Ascending aorta (tissue), 2 donors: ENCODE measurements at places on chromosomes 12 and 14. TPM values are rescaled to one million over a fixed set of nuclear protein-coding genes. Genes with fewer than 3 reads are reported as not detected.

HPD gene
- 0.96 TPM for total RNA-seq

SLC2A13 gene
- total RNA-seq, result 23.5 TPM

TRIM9 gene
- 4.2 TPM for total RNA-seq

GRCh38 chr12:26244503-26244902, 49.1 kb downstream of the SSPN start:
- no peaks in the 10 kb centered on the region for H3K27me3 ChIP-seq
- no peak for DNase-seq
- no peaks in the 10 kb centered on the region for H3K36me3 ChIP-seq

CIT gene
- total RNA-seq, result 1.2 TPM

BLTP3B gene
- 18.8 TPM for total RNA-seq

FAM90A1 gene
- total RNA-seq, result not detected

- no peak overlapping the region for H3K27ac ChIP-seq
- DNase-seq, result no peak
- no peaks in the 10 kb centered on the region for H3K36me3 ChIP-seq
Observed at GRCh38 chr12:80277732-80278131, 166.3 kb upstream of the PTPRQ start.

DNA sequence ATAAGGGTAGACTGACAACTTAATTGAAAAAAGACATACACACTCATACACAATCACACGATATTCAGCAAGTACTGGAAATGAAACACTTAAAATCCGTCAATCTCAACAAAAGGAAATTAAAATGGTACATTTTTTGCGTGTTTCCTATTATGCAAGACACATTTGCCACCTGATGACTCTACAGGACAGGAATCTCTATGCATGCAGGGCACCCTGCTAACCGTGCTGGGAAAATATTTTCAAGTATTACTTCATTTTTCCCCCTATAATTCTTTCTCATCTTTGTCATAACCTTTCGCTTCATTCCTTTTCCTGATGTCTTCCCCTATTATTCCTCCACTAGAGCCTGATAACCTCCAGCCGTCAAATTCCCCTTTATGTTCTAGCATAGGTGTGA, 150.2 kb downstream of the TMEM132D start:
- no peaks in the 10 kb centered on the region for H3K27me3 ChIP-seq
- H3K36me3 ChIP-seq, result no peaks in the 10 kb centered on the region
- no peak overlapping the region for H3K4me3 ChIP-seq
- H3K27ac ChIP-seq, result no peak overlapping the region

DNA sequence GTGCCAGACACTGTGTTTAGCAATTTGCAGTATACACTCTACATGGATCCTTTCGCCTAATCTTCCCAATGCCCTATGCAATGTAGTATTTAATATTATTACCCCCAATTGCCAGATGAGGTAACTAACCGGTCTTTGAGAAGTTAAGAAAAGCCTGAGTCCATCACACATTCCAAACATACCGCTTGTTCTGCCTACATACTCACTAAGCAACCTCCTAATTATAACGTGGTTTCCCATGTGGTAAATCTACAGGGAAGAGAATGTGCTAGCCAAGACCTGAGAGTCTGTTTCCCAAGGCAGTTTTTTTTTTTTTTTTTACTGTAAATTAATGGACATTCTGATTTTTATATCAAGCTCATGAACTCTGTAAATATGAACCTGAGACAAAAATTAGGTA, 37.2 kb downstream of the ATP2B1 start:
- no peaks in the 10 kb centered on the region for H3K27me3 ChIP-seq
- H3K36me3 ChIP-seq, result no peaks in the 10 kb centered on the region
- DNase-seq, result no peak
- no peak overlapping the region for H3K27ac ChIP-seq
- no peaks in the 10 kb centered on the region for H3K4me1 ChIP-seq

OTOGL gene
- not detected for total RNA-seq

ACTN1 gene
- total RNA-seq, result 814 TPM

- no peak overlapping the region for H3K27ac ChIP-seq
- no peak overlapping the region for H3K4me3 ChIP-seq
Observed at GRCh38 chr14:92348154-92348553, 25.2 kb downstream of the SLC24A4 start.

DNA sequence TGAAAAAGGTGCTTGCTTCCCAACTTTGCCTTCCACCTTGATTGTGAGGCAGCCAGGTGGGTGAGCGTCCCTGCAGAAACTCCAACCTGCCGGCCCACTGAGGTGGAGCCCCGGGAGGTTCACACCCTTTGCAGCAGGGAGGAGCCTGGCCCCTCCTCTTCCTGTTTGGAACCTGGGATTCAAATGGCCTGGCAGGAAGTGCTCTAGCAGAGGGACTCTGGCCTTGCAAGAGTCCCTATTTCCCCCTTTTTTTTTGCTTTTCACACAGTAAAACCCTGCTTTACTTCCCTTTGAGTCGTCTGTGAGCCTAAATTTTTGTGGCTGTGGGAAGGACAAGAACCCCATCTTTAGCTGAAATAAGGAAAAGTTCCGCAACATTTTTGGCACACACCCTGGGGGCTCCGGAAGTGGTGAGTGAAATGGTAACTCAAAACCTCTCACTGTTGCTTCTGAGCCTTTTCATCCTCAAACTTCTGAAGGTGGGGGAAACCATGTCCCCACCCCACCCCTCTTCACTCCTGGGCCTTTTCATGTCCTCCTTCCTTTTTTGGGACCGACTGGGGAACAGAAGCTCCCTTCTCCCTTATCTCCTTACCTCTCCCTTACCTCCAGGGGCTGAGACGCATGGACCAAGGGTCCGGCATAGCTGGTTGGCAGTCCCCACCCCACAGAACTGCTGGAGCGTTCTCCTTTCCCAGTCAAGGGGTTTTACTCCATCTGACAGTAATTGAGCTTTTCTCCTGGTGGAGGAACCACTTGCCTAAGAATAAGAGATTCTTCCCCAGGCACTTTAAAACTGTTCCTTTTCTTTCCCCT, 102.0 kb downstream of the KCNMB4 start:
- H3K4me3 ChIP-seq, result no peak overlapping the region
- no peak for DNase-seq
- no peaks in the 10 kb centered on the region for H3K27me3 ChIP-seq
- H3K4me1 ChIP-seq, result no peaks in the 10 kb centered on the region
- H3K27ac ChIP-seq, result no peak overlapping the region

DNA sequence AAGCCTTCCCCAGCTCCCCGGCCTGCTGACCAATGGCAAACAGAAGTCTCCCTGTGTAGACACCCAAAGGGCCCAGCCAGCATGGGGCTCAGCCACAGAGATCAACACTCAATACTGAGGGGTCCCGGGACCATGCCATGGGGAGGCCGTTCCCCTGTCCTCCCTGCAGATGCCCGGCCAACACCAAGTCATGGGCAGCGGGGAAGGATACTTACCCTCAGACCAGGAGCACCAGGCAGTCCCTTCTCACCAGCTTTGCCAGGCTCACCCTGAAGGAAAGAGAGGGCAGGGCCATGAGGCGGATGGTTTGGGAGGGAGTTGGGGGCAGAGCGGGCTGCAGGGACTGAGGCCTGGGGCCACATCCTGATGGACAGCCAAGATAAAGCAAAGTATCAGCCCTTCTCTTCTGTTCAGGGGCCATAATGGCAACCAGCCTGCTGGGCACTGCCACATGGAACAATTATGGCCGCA, 19.9 kb downstream of the COL2A1 start:
- no peaks in the 10 kb centered on the region for H3K36me3 ChIP-seq
- no peak for DNase-seq
- H3K4me3 ChIP-seq, result no peak overlapping the region
- H3K4me1 ChIP-seq, result no peaks in the 10 kb centered on the region
- no peak overlapping the region for H3K27ac ChIP-seq

- H3K27ac ChIP-seq, result no peak overlapping the region
- H3K4me3 ChIP-seq, result no peak overlapping the region
- no peaks in the 10 kb centered on the region for H3K27me3 ChIP-seq
- DNase-seq, result no peak
- H3K36me3 ChIP-seq, result no peaks in the 10 kb centered on the region
- H3K4me1 ChIP-seq, result no peaks in the 10 kb centered on the region
Observed at GRCh38 chr14:97413966-97414717, 617.0 kb downstream of the VRK1 start.

FOXM1 gene
- total RNA-seq, result not detected

FAR2 gene
- total RNA-seq, result 11.3 TPM

DNA sequence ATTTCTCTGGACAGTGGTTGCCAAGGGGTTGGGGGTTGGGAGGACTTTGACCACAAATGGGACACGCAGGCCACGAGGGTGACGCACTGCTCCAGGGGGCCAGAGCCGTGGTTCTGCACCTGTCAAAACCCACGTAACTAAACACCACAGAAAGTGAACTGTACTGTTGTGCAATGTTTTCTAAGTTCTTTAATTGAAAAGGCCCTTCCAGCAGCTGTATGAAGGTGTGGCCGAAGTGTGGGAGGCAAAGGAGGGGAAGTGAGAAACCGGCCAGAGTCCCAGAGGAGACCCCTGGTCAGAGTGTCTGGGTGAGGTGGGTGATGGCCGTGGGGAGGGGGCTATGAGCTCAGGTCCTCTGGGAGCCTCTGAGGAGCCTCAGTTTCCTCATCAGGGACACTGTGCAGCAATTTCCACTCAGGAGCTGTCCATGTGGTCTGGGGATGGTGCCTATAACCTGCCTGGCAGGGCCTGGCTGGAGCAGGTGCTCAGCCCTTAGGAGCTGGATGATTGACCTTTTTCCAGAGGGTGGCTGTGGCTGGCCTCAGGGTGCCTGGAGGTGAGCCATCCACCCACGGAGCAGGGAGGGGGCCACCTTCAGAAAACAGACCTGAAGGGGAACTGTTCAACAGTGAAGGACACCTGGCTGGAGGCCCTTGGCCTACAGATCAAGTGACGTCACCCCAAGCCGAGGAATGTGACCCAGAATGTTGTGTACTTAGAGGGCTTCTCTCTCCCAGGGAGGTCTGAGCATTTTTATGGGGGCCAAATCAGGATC, 9.8 kb upstream of the BDKRB2 start:
- H3K4me1 ChIP-seq, result no peaks in the 10 kb centered on the region
- H3K27me3 ChIP-seq, result no peaks in the 10 kb centered on the region
- no peak for DNase-seq

PPP1R36 gene
- not detected for total RNA-seq
